ENCODE measurements at places on chromosomes 4 and X. TPM values are rescaled to one million over a fixed set of nuclear protein-coding genes. Genes with fewer than 3 reads are reported as not detected.
A peak's percentile ranks its signal among the peaks of the same experiment; 100 is the strongest.

- DNase-seq: no peak
Measured at GRCh38 chr4:33543941-33544450, 2700.3 kb downstream of the ARAP2 start.

GRCh38 chrX:120749141-120749846 is 119.4 kb upstream of the C1GALT1C1 start:
- DNase-seq: peak; percentile 87

- no peak for DNase-seq
Measured at GRCh38 chrX:110389570-110389969, 30.9 kb downstream of the RTL9 start.

FAM3A gene
- total RNA-seq: 21.9 TPM

AMMECR1 gene
- 32.3 TPM for total RNA-seq

POLN gene
- 3.5 TPM for total RNA-seq

Data from OCI-LY7 (cell line).